ENCODE measurements at places on chromosomes 16 and 17.

DNA sequence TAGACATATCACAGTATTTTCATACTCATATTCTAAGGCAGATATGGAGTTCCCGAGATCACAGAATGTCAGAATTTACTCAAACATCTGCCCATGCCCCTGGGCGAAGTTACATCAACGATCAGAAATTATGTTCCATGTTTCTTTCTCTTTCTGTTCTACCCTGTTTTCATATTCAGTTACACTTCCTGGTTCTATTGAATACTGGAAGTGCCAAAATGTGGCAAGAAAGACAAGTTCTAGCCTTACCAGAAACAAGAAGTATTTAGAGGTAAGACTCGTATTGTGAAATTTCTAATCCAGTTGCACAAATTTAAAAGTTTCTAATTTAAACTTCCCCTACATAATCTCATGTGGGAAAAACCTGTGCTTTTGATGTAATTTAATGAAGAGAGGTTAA lies 36.1 kb downstream of the KCNJ2 start:
- DNase-seq = no peak

GRCh38 chr17:16932611-16933010 lies 39.3 kb downstream of the TNFRSF13B start:
- no peak for DNase-seq

- DNase-seq = peak; percentile 90
These were observed 31.3 kb downstream of the MYO18A start for GRCh38 chr17:29148790-29149430.

GRCh38 chr17:5472511-5472910 lies 3.7 kb upstream of the DHX33 start:
- no peak for DNase-seq

DNA sequence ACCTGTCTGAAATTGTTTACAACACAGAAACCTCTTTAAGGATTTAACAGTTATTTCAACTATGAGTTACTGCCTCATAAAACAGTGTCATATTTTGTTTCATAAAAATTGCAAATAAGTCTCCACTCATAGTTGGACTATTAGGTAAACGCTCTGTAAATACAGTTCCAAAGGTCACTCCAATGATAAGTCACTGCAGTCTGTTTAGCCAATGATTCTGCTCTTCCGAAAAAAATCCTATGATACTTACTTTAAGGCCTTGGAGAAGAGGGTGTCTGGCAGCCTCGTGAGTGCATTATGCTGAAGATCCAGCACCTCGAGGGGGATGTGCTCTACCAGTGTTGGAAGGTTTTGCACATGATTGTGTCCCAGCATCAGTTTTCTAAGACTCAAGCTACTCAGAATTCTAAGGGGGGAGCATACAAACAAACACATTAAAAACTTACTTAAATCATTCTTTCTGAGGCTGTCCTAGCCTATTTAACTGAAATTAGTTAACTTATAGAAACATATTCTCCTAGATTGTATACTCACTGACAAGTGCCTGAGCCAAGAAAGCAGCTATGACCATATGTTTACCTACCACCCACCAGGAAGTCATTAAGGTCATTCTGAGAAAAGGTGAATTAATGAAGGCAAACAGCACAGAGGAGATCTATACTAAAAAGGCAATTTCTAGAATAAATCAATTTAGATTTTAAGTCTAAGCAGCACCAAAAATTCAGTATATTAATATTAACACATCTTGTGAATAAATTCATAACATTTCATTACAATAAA lies 41.1 kb downstream of the MARVELD3 start:
- no peak for DNase-seq

DNA sequence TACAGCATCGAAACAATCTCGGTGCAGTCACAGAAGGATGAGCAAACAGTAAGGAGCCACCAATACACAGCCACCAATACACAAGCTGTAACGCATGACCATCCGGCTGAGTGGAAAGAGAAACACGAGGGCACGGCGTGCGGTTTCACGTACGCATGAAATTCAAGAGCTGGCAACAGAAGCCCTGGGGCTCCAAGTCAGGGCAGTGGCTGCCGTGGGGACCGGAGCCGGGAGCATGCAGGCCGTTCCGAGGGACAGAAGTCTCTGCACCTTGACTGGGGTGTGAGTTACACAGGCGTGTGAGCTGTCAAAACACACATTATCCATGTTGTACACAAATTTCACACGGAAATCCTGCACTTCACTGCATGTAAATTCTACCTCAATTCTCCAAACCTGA lies 50.6 kb upstream of the METRNL start:
- no peak for DNase-seq

DNA sequence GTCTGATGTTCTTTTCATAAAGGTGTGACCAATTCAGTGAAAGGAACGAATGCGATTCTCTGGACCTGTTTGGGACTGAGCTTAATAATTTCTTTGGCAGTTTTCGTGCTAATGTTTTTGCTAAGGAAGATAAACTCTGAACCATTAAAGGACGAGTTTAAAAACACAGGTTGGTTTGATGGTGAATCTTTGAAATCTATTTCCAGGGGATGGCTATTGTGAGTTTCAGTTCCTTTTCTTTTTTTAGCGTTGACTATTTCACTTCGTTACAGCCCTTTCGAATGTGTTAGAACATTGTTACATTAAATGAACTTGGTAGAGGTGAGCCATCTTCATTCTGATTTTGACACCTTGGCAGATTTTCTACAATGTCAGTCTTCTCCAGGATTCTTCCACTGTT lies 1.2 kb downstream of the TNFRSF17 start:
- no peak for DNase-seq

- DNase-seq = no peak
These were observed 94.5 kb downstream of the PCTP start for GRCh38 chr17:55845385-55845784.

DNA sequence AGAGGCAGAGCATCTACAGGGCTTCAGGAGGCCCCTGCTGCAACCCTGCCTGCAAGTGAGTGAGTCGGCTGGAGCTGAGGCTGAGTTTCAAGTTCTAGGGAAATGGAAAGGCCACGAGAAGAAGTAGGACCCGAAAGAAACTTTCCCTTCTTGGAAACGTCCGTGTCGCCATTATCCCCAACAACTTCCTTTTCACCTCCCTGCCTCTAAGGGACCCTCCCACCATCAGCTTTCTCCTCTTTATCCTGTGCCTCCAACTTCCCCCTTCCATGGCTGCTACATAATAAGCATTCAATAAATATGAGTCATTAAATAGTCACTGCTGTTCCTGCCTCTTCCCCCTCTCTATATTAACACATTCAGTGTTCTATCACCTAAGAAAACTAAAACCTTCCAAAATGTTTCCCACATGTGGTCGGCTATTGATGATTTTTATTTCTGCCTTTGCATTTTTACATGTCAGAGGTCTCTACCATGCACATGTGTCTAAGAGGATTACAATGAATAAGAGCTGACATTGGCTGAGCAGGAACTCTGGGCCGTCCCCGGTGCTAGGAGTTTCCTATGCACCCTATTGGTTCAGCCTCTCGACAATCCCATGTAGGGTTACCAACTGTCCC lies 115.9 kb upstream of the TNRC6C start:
- DNase-seq = no peak

- peak; percentile 11 for DNase-seq
These were observed 2.4 kb upstream of the CACNA1H start for GRCh38 chr16:1150511-1150982.

DNA sequence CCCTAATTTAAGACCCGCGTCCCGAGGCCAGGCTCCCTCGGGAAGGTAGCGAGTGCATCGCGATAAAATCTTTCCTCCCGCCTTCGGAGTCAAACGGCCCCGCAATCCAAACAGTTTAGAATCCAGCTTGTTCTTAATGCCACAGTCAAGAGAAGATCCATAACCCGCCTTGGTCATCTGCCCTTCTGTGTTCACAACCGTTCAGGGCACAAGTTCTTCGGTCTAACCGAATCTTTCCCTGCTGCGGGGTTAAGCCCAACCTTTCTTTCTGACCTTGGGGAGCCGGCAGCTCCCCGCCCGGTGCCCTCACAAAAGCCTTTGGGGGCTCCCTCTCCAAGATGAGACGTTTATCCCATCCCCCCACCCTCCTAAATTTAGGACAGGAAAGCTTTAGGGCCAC lies 30.3 kb downstream of the CPSF4L start:
- no peak for DNase-seq

DNA sequence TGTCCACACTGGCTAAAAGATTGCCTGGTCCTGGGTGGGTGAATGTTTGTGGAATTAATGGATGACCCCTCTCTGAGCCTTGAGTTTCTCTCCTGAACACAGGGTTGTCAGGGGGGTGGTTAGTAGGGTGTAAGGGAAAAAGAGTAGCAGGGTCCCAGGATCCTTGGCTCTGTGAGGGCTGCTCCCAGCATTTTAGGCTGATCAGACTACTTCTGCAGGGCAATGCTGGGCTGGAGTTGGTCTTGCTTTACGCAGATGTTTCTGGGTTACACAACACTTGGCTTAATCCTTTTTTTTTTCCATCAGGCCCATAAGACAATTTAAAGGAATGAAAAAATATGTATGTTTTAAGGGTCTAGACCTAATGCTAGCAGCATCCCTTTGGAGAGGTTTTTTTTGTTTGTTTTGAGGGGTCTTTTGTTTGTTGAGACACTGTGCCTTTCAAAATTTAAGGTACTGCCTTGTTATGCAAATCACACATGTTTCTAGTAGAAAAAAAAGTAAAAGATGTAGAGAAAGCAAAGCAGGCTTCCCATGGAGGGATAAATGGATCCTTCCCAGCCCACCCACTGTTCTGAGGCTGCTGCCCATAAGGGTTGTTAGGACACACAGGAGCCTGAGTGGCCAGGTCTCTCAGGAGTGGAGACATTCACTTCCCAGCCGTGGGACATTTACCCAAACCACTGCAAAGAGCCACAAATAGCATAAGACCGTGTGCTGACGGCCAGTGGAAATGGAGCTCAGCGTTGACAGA lies 225.6 kb upstream of the HSBP1 start:
- DNase-seq = no peak

GRCh38 chr16:27446721-27447120 lies 44.7 kb downstream of the IL21R start:
- no peak for DNase-seq

DNA sequence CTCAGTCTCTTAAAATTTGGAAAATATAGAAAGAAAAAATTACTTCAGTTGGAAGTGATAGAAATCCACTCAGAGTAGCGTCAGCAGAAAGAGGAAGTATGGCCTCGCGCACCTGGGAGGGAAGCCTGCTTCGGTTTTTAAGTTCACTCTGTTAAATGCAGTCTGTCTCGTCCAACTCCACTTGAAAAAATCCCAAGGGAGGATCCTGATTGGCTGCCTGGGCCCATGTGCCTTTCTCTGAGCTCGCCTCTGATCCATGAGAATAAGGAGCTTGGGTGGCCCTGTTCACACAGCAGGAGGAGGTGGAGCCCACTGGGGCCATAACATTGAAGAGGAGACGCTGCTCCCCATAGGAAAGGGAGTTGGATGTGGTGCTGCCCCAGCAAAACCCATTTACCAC lies 40.7 kb downstream of the DNAJA2 start:
- DNase-seq = no peak
